Stimulated activated CD8-positive, alpha-beta memory T cell treated with anti-CD3 and anti-CD28 coated beads, Interleukin-4, amount 100 ng/mL, for 1 hour (primary cell): ENCODE measurements at places on chromosomes 4 and X.

GRCh38 chr4:94803181-94803580 lies 45.4 kb downstream of the BMPR1B start:
- no peak for DNase-seq

GRCh38 chr4:182800216-182800515 lies 117.0 kb downstream of the DCTD start:
- no peak for DNase-seq

DNA sequence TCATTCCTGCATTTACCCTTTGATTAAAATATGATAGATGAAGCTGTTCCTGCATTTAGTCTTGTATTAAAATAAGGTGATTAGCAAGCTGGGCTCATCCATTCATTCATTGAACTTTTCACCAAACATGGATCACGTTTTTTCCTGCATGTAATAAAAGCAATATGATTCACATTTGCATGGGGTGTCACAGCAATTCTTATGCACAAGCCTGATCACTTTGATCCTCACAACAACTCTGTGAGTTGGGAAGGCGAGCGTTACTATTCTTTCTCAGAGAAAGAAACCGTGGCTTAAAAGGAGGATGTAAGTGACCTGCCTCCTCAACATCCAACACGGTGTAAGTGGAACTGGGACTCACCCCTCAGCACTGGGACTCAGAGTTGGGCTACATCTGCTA lies 20.0 kb downstream of the CHRNA9 start:
- no peak for DNase-seq

GRCh38 chrX:20212486-20213089 lies 54.1 kb downstream of the RPS6KA3 start:
- DNase-seq: no peak

- no peak for DNase-seq
These were observed 65.2 kb downstream of the FAM13A start for GRCh38 chr4:88991746-88992145.

DNA sequence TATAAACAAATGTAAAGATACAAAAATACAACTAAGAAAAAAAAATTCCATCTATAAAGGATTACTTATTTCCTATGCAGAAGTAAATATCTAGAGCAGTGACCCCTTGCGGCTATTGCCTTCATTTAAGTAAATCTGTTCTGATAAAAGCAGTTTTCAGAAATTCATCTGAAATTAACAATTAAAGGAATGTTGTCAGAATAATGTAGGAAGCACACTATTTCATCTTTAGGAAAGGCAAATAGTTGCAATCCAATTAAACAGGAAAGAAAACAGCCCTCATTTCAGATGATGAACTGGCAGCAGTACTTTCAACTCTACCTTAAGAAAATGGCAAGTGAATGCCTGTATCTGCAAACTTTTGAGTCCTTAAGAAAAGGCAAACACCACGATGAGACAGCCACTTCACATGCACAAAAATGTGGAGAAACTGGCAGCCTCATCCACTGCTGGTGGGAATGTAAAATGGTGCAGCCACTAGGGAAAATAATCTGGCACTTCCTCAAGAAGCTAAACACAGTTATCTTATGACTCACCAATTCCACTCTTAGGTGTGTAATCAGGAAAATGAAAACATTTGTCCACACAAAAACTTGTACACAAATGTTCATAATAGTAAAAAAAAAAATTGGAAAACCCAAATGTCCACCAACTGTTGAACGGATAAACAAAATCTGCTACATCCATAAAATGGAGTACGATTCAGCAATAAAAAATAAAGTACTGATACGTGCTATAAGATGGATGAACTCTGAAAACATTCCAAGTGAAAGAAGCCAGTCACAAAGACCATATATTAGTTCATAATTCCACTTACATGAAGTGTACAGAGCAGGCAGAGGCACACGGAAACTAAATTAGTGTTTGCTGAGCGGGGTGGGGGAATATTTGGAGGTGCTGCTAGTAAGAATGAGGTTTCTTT lies 2.0 kb upstream of the THAP9 start:
- DNase-seq: no peak

DNA sequence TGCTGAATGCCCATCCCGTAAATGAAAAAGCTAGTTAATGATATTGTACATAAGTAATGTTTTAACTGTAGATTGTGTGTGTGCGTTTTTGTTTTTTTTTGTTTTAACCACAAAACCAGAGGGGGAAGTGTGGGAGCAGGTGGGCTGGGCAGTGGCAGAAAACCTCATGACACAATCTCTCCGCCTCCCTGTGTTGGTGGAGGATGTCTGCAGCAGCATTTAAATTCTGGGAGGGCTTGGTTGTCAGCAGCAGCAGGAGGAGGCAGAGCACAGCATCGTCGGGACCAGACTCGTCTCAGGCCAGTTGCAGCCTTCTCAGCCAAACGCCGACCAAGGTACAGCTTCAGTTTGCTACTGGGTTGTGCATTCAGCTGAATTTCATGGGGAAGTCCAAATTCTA lies at the start of gene SPP1:
TSS of gene SPP1 (plus strand) at position 249 of the 400 bp plus-strand sequence. CDS start 1,182 bp downstream, outside the sequence.
- no peak for DNase-seq

- DNase-seq: no peak
These were observed 126.5 kb downstream of the ARSF start for GRCh38 chrX:3167771-3168170.

- DNase-seq: no peak
These were observed 7.3 kb downstream of the FGFBP2 start for GRCh38 chr4:15955670-15956069.

GRCh38 chrX:25006586-25007058 lies 9.1 kb downstream of the ARX start:
- no peak for DNase-seq

GRCh38 chrX:10171249-10171648 lies 14.5 kb downstream of the CLCN4 start:
- DNase-seq: no peak

GRCh38 chrX:5242091-5242790 lies 986.4 kb downstream of the NLGN4X start:
- no peak for DNase-seq

DNA sequence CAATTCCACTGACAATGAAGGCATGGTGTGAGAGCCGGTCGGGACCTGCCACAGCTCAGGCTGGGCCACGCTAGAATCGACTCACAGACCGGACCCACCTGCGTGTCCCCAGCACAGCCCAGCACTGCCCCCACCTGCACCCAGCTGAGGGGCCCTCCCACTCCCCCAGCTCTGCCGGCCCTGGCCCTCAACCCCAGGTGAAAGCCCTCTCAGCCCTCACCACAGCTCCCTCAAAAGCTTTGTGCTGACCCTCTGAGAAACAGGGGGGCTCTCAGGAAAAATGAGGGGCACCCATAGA lies 25.1 kb downstream of the GAK start:
- no peak for DNase-seq

GRCh38 chrX:252957-253291 lies 28.3 kb upstream of the PLCXD1 start:
- DNase-seq: no peak

DNA sequence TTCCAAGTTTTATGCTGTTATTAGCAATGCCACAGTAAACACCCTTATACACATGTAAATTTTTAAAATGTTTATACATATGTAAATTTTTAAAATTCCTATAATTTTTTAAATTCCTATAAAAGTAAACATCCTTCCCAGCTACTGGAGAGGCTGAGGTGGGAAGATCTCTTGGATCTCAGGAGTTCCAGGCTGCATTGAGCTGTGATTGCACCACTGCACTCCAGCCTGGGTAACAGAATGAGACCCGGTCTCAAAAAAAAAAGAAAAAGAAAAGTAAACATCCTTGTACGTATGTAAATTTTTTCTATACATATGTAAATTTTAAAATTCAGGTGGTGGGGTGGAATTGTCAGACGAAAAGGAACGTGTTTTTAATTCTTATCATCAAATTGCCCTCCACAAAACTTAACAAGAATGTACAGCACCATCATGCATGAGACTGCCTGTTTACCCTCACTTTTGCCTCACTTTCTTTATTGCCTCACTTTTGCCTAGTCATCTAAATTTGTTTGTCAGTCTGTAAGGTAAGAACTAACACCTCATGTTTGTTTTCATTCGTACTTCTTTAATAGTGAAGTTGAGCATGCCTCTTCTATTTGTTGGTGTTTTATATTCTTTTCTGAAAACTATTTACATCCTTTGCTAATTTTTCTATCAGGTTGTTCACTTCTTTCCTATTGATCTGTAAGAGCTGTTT lies 8.0 kb downstream of the SLC7A3 start:
- no peak for DNase-seq

DNA sequence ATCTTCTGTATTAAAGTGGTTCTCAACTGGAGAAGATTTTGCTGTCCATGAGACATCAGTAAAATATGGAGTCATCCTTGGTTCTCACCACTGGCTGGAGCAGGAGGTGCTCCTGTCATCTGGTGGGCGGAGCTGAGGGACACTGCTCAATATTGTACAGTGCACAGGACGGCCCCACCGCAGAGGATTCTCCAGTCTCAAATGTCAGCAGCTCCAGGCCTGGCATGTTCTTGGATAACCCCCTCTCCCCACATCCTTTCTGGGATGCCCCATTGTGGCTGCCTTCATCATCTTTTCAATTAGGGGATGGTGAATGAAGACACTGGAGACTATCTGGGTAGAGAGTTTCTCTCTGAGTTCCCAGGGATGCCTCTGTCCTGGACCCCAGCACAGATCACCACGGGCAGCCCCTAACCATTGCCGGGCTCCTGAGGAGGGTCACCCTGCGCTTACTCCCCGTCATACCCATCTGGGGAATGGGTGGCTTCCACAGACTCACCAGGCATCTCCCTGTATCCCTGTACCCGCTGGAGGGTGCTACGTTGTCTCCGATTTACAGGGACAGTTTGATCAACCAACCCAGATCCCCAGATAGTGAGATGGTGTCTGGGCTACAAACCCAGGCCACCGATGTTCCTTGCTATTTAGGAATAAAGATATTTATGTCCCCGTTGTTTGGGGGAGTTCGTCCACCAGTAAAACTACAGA lies 21.9 kb upstream of the P2RY8 start:
- DNase-seq: no peak

GRCh38 chr4:6574747-6575502 lies at the start of gene MAN2B2:
TSS of gene MAN2B2 (plus strand) at chr4:6575189. CDS start at chr4:6575211, 22 bp downstream.
- peak; percentile 66 for DNase-seq

DNA sequence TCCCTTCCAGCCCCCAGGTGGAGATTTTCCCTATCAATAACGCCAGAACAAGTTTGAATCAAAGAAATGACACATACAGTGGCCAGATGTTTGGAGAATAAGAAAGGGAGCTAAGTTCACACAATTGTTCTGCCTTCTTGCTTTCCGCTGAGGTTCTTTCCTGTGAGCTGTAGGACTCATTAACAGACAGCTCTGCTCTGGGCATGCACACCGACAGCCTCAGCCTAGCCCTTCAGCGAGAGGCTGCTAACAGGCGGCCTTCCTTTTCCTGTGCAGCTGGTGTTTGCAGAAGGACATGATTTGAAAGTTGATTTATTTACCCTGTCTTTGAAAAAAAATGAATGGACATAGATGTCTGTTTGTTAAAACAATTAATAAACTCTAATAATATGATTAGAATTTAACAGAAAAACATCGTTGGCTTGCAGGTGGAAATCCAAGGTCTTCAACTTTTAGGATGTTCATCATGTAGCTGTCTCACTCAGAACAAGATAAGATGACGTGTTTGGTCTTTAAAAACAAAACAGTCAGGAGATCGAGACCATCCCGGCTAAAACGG lies 183.3 kb downstream of the KDR start:
- no peak for DNase-seq

- DNase-seq: no peak
These were observed 73.2 kb upstream of the C1QTNF7 start for GRCh38 chr4:15354371-15355297.

DNA sequence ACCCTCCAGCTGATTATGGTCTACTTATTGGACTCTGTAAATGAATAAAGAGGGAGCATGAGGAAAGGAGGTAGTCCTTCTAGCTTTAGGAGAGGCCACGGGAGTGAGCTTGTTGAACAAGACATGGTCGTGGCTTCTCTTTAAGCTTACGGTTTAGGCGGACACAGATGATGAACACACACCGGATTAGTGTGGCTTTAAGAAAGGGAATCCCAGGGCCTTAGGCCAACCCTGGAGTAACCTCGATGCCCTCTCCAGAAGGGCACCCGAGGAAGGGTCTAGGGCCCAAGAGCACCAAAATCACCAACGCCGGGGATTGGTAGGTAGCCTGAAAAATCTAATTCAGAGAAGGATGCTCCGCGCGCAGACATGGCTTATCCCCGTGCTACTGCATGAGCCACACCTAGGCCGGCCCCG lies 39.4 kb downstream of the ERVMER34-1 start:
- DNase-seq: no peak

GRCh38 chr4:120869613-120870278 lies 52.8 kb downstream of the PRDM5 start:
- no peak for DNase-seq

DNA sequence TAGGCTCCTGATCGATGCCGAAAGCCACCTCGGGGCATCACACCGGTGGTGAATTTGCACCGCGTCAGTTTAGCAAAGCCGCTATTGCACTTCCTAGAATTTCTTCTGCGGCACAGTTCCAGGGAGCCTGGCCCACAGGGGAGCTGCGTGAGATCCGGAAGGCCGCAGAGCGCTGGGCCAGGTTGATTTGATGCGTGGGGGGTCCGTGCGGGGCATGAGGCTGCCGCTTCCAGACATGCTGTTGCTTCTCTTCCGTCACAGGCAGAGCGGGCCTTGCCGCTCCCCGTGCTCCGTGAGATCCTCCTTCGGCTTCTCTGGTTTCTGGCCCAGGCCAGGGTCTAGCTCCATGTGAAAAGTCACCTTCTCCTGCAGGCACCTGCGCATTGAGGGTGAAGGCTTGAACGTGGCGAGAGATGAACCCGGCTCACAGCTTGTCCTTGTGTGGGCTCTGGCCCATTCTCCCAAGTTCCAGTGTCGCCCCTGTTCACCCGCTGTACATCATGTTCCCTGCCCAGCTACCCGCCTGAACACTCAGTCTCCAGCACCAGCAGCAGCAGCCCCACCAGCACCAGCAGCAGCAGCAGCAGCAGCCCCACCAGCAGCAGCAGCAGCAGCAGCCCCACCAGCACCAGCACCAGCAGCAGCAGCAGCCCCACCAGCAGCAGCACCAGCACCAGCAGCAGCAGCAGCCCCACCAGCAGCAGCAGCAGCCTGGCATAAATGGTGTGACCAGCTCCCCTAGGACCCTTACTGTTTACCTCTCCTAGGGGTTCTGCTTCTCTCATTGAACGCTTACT lies 131.2 kb downstream of the TRIML1 start:
- DNase-seq: no peak

GRCh38 chrX:133594156-133594555 lies 178.9 kb upstream of the GPC4 start:
- DNase-seq: no peak

GRCh38 chrX:138683600-138683999 lies 27.9 kb downstream of the FGF13 start:
- no peak for DNase-seq

DNA sequence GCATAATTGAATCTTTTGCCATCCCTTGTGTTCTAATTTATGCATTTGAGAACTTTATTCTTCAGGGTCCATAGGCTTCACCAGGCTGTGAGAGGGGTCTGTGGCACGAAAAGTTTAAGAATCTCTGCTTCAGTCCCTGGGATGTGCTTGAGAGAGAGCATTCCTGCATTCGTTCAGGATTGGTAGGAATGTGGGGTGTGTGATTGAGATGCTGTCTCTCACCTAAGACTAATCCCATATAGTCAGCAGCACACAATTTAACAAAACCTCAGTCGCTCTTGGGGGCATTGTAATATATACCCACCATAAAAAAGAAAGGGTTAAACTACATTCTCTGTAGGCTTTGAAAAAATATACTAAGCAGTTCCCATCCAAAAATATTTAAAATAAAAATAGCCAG lies 41.7 kb downstream of the PTTG2 start:
- no peak for DNase-seq
